AML-193 (cell line): ENCODE measurements at places on chromosomes 11 and 22.

- no peak for DNase-seq
These were observed 72.8 kb downstream of the PARVA start for GRCh38 chr11:12449961-12450715.

GRCh38 chr11:77569676-77570070, 20.1 kb upstream of the AQP11 start:
- no peak for DNase-seq

GRCh38 chr11:102421261-102421660, 31.3 kb downstream of the TMEM123 start:
- DNase-seq: no peak

DNA sequence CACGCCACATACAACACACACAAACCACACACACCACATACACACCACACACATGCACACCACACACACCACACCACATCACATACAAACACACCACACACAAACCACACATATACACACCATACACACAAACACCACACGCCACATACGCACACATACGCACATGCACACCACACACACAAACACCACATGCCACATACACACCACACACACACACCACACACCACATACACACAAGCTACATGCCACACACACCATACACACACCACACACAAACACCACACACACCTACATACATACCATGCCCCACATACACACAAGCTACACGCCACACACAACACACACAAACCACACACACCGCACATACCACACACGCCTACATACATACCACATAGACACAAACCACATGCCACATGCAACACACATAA, 15.7 kb upstream of the TH start:
- no peak for DNase-seq

DNA sequence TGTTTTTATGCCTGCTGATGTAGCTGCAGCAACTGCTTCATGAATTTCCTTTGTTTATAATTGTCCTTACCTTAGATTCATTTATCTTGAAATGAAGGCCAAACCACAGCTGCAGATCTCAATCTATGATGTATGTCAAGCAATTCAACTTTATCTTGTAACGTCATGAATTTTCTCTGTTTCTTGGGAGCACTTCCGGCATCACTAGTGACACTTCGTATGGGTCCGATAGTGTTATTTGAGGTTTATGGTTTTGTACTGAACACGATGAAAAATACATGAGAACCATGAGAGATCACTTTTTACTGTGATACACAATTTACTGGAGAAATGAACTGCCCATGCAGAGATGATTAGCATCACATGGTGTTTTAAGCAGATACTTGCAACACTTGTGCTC, 98.5 kb downstream of the CSTPP1 start:
- DNase-seq: no peak

- DNase-seq: no peak
These were observed 24.1 kb upstream of the ANO1 start for GRCh38 chr11:70054004-70054403.

DNA sequence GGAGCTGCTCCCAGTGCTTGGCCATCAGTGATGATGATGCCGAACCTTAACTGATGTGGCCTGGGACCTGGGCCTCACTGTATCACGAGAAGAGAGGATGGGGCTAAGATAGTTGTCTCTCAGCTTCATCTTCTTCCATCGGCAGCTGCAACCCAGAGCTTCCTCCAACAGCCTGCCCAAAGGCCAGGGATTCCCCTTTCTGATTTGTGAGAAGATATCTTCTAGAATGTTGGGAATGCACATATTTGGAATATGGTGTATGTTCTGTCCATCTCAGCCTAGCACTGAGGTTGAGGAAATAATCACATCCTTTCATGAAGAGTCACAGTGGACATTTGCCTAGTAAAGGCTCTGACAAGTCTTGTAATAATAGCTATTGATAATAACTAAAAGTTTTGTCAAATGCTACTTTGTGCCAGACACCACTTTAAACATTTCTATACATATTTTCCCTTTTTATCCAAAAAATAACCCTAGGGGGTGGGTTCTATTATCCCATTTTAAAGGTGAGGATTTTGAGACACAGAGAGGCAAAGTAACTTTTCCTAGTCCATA, 73.1 kb downstream of the COMMD9 start:
- no peak for DNase-seq

- DNase-seq: no peak
These were observed 78.9 kb upstream of the FIBIN start for GRCh38 chr11:26914968-26915367.

DNA sequence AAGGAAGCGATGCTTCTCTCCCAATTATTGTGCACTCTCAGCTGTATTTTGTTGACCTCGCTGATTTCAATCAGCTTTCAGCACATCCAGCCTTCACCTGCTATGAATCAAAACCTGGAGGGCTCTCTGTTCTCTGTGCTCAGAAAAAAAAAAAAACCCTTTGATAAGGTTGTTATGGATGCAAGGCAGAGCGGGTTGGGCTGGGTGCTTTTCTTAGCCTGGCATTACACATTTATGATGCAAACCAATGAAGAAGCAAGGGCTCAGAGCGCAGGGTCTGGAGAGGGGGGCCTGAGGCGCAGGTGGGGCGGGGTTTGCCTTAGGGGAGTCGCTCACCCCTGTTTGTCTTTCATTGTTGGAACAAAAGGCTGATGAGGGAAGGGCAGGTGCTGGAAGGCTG, 86.0 kb upstream of the CADM1 start:
- no peak for DNase-seq

DNA sequence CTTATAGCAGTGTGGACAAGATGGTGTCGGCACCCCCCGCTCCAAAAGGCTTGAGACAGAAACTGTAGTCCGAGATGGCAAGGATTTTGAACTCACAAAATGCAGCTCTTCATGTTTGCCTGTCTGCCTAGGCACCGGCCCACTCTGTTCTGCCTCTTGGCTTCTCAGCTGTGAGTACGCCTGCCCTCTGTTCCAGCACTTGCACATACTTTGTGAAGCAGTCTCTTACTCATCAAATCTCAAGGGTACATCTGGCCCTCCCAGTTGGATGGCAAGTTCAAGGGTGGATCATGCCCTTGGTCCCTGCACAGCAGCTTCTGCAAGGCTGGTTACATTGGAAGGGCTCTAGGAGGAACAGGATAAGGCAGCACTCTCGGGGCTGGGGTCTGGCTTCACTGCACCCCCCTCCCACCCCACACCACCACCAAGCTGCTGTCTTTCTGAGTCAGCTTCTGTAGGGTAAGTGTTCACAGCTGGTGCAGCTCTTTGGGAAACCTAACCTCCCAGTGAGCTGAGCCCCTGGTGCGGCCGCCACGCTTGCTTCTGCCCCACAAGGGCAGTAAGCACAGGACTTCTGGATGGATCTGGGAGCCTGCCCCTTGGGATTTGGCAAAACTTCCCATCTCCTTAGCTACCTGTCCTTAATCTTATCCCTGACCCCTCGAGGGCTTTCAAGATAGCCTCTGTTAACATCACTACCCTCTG, 37.2 kb downstream of the FAM83F start:
- no peak for DNase-seq

GRCh38 chr22:35349704-35350538, 31.0 kb upstream of the HMOX1 start:
- DNase-seq: no peak

DNA sequence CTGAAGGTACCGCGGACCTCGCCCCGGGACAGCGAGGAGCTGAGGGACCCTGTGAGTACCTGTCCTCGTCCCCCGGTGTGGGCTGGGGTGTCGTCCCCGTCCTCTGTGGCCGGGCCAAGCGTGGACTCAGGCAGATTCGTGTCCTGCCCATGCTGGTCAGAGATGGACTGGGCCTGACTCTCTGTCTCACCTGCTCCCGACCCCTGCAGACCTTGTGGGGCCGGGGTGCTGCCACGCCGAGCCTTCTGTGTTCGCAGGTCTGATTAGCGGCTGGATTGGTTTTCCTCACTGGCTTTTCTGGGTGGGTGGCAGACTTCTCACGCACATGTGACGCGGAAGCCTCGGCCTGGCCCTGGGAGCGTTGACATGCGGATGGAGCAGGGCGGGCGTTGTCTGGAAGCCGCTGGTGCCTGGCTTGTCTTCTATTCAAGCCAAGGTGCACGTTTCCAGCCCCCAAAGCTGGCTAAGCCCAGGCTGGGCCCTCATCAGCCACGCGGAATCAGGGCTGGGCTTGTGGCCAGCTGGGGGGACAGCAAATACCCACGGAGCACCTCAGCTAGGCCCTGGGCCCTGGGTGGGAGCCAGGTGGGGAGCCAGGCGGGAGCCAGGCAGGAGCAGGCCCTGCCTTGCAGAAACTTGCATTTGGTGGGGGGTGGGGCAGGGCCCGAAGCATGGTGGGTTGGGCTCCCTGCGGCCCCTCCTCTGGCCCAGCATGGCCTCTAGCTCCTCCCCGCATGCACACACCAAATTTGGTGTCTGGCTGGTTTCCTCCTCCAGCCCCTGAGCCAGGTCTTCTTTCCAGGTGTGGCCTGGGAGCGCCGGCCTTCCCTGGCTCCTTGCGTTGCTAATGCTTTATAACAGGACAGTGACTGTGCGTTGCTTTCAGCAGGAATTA, 7.0 kb downstream of the GRAMD4 start:
- DNase-seq: no peak

- DNase-seq: peak; percentile 62
These were observed 17.0 kb upstream of the IL2RB start for GRCh38 chr22:37166675-37167066.

DNA sequence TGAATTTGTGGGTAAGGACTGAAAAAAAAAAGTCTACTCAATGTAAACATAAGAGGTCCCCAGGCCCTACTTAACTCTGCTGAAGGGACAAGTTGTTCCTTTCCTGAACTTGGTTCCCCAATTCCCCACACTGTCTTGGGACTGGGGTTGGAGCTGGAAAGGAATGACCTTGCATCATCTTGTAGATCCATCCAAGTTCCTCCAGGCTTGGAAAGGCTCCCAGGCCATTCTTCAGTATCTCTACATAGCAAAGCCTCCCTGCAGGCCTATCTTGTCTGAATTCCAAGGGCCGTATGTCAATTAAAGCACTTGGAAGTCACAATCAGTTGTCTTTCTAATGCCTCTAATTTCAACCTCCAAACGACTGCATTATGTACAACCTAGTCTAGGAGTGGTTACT, 361.2 kb downstream of the TMEM135 start:
- DNase-seq: no peak

GRCh38 chr11:70064726-70065317, 13.3 kb upstream of the ANO1 start:
- DNase-seq: no peak

GRCh38 chr11:8723711-8724110, 41.1 kb downstream of the RPL27A start:
- DNase-seq: no peak
